AG08395 (cell line): ENCODE measurements at places on chromosomes 12 and 14.
A peak's percentile ranks its signal among the peaks of the same experiment; 100 is the strongest.

GRCh38 chr12:127125607-127126259 is 1141.2 kb upstream of the TMEM132C start:
- peak; percentile 74 for DNase-seq

- DNase-seq: no peak
These were observed 63.1 kb downstream of the SRGAP1 start for GRCh38 chr12:63907561-63907960.

- DNase-seq: no peak
These were observed 7.1 kb downstream of the ARHGDIB start for GRCh38 chr12:14954269-14954668.

GRCh38 chr14:69049675-69050074 is 70.6 kb upstream of the ACTN1 start:
- DNase-seq: peak; percentile 68

- no peak for DNase-seq
These were observed 69.9 kb downstream of the FOXN4 start for GRCh38 chr12:109239179-109239578.
